B cell (primary cell): ENCODE measurements at places on chromosomes 7 and 10.

- H3K27me3 ChIP-seq: no peaks in the 10 kb centered on the region
- H3K27ac ChIP-seq: no peak overlapping the region
- no peak overlapping the region for H3K4me3 ChIP-seq
- no peak for DNase-seq
- H3K4me1 ChIP-seq: no peaks in the 10 kb centered on the region
Measured at GRCh38 chr7:27684491-27684890, 21.8 kb upstream of the HIBADH start.

DNA sequence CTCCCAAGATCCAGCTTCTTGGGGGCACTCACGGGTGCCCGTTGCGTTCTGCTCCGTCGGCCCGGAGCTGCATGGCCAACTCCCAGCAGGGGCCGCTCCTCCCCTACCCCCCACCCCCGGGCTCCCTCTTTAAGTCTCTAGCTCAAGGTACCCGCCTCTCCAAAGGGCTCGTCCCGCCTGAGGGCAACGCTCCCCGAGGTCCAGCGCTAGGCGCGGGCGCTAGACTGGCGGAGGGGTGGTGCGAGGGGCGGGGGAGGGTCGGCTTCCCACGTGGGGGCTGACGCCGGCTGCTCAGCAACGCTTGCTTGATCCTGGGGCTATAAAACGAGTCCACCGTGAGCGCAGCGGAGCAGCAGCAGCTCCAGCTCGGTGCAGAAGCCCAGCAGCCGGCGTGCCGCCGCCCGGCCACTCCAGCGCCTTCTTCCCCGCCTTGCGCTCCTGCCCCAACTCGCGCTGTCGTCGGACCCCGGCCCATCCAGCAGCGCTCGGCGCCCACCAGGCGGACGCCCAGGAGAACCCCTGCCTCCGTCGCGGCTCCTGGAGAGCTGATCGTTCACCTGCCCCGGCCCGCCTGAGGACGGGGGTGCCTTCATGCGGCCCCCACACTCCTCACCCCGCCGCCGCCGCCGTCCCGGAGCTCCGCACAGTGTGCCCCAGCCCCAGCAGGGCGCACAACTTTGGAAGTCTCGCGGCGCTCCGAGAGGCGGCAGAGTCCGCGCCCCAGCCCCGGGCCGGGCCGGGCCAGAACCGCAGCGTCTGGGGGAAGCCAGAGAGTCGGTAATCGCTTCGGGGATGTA is at the start of gene ADRA2A:
Gene ADRA2A, plus strand, starts transcription at position 348 of the 797 bp plus-strand sequence. CDS start 968 bp downstream, outside the sequence.
- no peak within 1 kb of the TSS for H3K27ac ChIP-seq
- H3K36me3 ChIP-seq: no peaks in the 10 kb centered on the region
- H3K27me3 ChIP-seq: peaks cover 63% of the 10 kb centered on the region
- H3K4me1 ChIP-seq: peaks cover 33% of the 10 kb centered on the region
- H3K4me3 ChIP-seq: no peak within 1 kb of the TSS

- H3K27me3 ChIP-seq: no peaks in the 10 kb centered on the region
- H3K4me3 ChIP-seq: no peak overlapping the region
- H3K27ac ChIP-seq: no peak overlapping the region
- H3K36me3 ChIP-seq: no peaks in the 10 kb centered on the region
- H3K4me1 ChIP-seq: no peaks in the 10 kb centered on the region
Measured at GRCh38 chr10:78565841-78566240, 502.9 kb upstream of the ZMIZ1 start.

DNA sequence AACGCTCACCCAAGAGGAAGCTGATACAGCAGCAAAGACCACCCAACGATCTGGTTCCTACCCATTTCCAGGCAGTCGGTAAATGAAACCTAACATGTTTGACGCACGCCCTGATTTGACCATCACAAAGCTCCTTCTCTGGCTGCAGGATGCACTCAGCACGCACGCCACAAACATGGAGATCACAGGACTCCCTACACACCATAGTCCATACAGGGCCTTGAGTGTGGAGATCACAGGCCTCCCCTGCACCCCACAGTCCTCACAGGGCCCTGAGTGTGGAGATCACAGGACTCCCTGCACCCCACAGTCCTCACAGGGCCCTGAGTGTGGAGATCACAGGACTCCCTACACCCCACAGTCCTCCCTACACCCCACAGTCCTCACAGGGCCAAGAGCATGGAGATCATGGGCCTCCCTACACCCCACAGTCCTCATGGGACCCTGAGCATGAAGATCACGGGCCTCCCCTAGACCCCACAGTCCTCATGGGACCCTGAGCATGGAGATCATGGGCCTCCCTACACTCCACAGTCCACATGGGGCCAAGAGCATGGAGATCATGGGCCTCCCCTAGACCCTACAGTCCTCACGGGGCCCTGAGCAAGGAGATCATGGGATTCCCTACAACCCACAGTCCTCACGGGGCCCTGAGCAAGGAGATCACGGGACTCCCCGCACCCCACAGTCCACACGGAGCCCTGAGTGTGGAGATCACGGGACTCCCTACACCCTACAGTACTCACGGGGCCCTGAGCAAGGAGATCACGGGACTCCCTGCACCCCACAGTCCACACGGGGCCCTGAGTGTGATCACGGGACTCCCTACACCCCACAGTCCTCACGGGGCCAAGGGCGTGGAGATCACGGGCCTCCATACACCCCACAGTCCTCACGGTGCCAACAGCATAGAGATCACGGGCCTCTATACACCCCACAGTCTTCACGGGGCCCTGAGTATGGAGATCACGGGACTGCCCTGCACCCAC is 409.2 kb downstream of the DNAJB6 start:
- no peaks in the 10 kb centered on the region for H3K27me3 ChIP-seq
- H3K36me3 ChIP-seq: no peaks in the 10 kb centered on the region
- no peak for DNase-seq
- no peaks in the 10 kb centered on the region for H3K4me1 ChIP-seq
- H3K27ac ChIP-seq: no peak overlapping the region

- no peaks in the 10 kb centered on the region for H3K36me3 ChIP-seq
- H3K4me1 ChIP-seq: no peaks in the 10 kb centered on the region
- no peak overlapping the region for H3K4me3 ChIP-seq
- no peak for DNase-seq
Measured at GRCh38 chr10:78868861-78869260, 199.9 kb upstream of the ZMIZ1 start.
